ENCODE measurements at places on chromosomes 1 and 21. TPM values are rescaled to one million over a fixed set of nuclear protein-coding genes. Genes with fewer than 3 reads are reported as not detected.

Gene CEP170
- total RNA-seq: 25.0 TPM

Gene DNASE2B
- not detected for total RNA-seq

Gene RAB3B
- total RNA-seq: 10.4 TPM

Gene RAP1A
- 26.3 TPM for total RNA-seq

Gene RBM11
- not detected for total RNA-seq
